ENCODE measurements at places on chromosomes 6 and 20.

- peak; percentile 9 for DNase-seq
Measured at GRCh38 chr6:41027241-41027640, 11.8 kb downstream of the UNC5CL start.

DNA sequence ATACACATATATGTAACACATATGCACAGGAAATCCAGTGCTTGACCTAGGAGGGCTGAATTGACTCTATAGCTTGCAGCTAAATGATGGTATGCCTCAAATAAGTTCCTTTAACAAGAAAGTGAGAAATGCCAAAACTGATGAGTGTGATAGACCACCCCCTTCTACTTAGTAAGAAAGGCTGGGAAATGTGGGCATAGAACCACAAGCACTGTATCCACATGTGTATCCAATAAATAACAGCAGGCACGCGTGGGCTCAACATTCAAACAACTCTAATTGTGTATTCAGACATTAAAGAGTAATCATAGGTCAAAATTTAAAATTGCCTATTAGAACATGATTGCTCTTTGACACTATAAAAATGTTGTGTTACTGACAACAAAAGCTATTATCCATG is 54.1 kb downstream of the FAM83B start:
- no peak for DNase-seq

DNA sequence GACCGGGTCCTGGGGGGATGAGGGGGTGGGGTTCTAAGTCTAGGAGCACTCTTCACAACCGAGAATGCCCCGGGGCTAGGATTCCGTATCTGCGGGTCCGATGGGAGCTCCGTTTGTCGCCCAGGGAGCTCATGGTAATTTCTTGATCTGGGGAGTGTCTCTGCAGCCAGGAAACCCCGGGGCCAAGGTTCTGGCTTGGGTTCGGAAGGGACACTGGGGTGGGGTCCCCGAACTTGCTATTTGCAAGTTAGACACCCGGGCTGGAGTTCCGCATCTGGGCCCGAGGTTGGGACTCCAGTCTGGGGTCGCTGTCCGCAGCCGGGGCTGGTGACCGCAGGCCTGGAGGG is 397 bp downstream of the PEDS1 start:
- DNase-seq, result peak; percentile 17

DNA sequence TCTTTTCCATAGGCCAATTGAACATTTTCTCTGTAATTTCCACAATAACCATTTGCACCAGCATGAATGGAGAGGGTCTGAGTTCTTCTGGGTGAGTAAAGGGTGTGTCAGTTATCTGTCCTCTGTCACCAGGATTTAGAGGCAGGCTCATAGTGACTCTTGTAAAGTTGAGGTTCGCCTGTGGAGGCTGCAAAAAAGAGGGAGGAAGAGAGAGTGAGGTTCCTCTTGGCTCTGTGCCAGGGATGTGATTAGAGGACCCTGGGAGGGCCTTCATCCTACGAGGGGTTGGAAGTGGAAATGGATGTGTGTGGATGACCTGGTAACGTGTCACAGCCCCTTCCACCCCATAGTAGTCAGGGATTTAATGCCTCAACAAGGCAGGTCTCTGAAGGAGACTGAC is 242.0 kb downstream of the ESR1 start:
- DNase-seq, result no peak

GRCh38 chr6:170231293-170232185 is 59.3 kb downstream of the DLL1 start:
- no peak for DNase-seq

DNA sequence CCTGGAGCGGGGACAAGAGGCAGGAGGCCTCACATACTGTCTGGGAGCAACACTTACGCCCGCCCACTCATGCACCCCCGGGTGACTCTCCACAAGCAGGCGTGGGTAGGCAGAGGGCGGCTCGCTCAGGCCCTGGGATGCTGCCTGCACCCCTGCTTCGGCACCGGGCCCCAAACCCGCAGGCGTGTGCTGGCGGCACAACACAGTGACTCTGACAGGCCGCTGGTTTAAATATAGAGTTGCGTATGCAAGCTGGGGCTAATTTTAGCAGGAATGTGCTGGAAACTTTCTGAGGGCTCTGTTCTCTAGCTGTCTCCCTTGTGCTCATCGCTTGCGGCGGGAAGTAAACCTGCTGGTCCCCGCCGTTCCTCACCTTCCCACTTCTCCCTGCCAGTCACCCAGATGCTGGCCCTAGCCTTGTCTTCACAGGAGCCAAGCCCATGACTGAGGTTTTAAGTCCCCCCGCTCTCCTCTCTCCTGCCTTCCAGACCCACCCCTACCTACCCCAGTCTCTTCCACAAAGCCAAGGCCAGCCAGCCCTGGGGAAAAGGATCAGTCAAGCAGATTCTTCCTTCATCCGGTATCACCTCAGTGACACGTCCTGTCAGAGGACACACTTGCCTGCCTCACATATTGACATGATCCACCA is 94.5 kb upstream of the FOXP4 start:
- DNase-seq, result no peak

GRCh38 chr6:24064832-24065231 is 61.2 kb upstream of the NRSN1 start:
- no peak for DNase-seq

DNA sequence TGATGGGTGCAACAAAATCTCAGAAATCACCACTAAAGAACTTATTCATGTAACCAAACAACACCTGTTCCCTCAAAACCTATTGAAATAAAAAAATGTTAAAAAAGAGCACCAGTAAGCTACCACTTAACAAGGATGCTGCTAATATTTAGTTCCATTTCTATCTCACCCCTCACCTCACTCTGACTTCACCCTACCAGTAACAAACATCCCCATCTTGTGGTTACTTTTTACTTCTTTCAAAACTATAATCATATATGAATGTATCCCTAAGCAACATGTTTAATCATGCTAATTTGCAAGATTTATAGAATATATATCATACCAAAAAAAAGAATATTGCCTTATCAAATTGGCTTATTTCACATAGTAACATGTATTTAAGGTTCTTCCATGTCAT is 27.4 kb upstream of the SLC24A3 start:
- DNase-seq, result peak; percentile 47

GRCh38 chr6:3359101-3359752 is 97.6 kb downstream of the SLC22A23 start:
- DNase-seq, result no peak

GRCh38 chr6:52994839-52995088 is 320 bp downstream of the GSTA4 start:
- no peak for DNase-seq

- DNase-seq, result no peak
Measured at GRCh38 chr6:87669051-87669450, 33.0 kb downstream of the AKIRIN2 start.

DNA sequence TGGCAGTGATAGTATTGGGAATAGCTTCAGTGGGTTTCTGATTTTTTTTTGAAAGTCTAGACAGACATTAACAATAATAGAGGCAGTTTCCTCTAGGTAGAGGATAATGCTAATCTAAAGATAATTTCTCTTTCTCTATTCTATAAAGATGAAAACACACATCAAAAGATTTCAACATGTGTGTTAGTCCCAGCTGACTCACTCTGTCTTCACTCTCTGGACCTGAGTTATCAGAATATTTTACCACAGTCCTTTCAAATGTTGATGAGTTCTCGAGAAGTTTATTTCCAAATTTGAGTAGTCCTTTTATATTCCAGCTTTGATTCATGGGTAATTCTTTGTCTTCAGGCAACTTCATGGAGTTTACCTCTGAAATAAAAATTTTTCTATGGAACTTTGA is 17.1 kb downstream of the RPRD1B start:
- no peak for DNase-seq
